ENCODE measurements at places on chromosomes 5 and 9.

DNA sequence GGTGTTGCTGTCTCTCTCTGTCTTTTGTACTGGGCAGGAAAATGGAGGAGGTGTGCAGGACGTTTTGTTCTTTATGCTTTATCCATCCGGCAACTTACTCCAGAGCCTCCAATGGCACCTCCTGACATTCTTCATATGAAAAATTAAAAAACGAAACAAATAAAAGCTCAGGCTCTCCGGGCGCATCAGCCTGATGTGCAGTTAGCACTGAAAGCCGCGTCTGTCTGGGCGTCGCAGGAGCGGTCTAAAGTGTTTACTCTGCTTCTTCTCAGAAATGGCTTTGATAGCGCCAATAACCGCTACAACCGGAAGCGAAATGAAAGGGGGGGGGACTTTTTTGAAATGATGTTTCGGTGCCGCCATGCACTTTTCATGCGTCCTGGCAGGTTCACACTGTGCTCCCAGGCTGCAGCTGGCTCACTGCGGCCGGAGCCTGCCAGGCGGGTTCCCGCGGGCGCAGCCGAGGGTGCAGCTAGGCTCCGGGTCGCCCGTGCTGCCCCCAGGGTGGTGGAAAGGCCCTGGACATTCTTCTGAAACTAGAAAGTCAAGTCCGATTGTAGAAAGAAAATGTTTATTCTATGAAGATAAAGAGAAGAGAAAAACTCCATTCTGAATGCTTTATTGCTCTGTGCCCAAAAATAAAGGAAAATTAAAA lies 407.7 kb upstream of the IRX1 start:
- DNase-seq = no peak

GRCh38 chr5:28110781-28111180 lies 1072.4 kb upstream of the CDH9 start:
- DNase-seq = no peak

GRCh38 chr5:121377461-121377860 lies 474.2 kb upstream of the FTMT start:
- no peak for DNase-seq

- DNase-seq = peak; percentile 47
Measured at GRCh38 chr5:139138809-139139208, 59.4 kb downstream of the SIL1 start.

GRCh38 chr9:75709698-75710097 lies 180.8 kb upstream of the PCSK5 start:
- no peak for DNase-seq

GRCh38 chr9:6672118-6672517 lies 26.6 kb upstream of the GLDC start:
- DNase-seq = no peak

- no peak for DNase-seq
Measured at GRCh38 chr5:179872055-179872827, 13.6 kb upstream of the MRNIP start.

DNA sequence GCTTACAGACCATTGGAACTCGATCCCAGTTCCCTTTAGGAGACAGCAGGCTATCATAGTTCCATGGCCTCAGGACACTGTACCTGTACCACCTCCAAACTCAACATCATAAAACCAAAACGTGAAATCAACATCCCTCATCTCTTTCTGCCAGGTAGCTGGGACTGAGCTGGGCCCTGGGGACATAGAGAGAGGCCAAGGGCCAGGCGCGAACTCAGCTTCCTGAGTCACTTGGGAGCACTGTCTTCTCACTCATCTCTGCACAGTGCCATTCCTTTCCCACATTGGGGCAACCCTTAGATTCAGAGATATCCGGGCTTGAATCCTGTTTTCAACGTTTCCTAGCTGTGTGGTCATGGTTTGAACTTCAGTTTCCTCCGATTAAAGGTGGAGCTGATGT lies 12.2 kb downstream of the DAB2IP start:
- no peak for DNase-seq

- DNase-seq = no peak
Measured at GRCh38 chr5:154005648-154006047, 33.1 kb downstream of the FAM114A2 start.

DNA sequence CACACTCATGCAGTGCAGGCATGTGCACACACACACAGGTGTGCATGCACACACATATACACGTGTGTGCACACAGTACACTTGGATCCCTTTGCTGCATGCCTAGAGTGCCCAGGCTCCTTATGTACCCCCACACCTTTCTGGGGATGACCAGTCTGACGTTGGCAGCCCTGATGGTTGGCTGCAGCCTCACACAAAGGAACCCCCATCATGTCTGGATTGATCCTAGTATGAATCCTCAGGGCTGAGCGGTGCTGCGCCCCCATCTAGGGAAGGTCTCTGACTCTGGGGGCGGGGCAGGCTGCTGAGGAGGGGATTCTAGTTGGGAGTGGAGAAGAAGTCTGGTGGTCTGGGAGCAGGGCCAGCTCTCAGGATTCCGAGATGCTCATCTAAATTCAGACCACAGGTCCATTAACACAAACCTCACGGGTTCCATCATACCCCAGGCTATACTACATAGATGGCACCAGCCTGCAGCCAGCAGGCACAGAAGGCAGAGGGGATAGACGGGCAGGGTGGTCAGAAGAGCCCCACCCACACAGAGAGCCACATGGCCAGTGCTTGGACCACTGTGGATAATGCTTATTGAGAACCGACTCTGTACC lies 50.5 kb upstream of the OLFM1 start:
- DNase-seq = no peak

DNA sequence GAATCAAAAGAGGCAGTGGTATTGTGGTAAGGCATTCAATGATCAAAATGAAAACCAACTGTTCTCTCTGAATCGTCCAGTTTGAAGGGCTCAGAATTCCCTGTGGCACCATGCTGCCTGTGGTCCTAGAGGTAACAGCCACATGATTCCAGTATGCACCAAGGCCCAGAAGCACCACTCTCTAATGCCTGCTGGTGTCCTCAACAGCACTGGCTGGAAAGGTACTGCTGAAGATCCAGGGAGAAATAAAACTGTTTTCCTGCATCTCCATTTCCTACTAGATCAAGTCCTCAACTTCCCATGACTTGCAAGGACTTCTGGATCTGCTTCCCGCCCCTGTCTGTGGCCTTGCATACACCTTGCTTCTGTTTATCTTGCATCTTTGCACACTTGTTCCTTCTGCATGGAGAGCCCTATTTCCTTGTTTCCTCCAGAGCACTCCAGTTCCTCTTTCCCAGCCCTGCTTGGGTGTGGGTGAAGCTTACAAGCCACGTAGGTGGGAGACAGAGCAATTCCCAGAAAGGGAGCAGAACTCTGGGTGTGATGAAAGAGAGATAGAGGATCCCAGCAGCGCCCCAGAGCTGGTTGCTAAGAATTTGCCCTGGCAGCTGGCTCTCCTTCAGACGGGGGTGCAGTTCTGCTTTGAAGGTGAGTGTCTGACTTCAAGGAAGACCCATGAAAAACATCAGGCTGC lies 41.0 kb upstream of the EQTN start:
- DNase-seq = no peak
